ENCODE measurements at places on chromosomes 5 and 9.

DNA sequence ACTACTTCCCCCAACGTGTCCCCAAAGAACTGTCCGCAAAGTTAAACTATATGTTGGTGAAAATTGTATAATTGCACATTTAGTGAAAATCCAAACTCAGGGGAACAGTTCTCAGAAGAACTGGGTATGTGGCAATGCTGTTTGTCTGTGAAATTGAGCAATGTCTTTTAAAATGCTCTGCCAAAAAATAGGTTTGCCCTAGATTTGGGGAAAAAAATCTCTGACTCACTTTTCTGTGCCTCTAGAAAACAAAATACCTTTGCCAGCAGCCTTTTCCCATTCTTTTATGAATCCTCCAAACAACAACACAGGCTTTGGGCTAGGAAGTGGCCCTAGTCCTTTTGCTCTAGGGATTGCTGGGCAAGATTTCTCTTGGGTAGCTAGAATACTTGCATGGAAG, 37.4 kb upstream of the ZNF608 start:
- DNase-seq: no peak

DNA sequence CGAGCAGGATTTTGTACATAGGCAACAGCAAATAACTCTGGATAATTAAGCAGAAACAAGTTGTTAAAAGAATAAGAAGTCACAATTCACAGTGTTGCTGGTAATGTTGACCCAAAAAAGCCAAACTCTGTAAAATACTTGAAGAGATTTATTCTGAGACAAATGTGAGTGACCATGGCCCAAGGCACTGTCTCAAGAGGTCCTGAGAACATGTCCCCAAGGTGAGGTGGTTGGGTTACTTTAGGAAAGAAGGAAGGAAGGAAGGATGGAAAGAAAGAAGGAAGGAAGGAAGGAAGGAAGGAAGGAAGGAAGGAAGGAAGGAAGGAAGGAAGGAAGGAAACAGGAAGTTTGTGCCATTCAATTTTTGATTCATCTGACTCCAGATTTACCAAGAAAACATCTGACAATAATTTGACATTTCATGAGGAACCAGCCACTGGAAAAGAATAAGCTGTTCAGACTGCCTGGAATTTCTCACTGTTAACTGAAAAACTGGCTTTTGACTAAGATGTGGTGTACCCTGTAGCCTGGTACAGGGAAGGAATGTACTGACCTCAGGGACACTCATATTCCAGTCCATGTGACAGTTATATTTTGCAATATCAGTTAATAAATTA, 295.9 kb upstream of the TNC start:
- no peak for DNase-seq

GRCh38 chr9:70256123-70256551, 2.6 kb upstream of the SMC5 start:
- DNase-seq: no peak

DNA sequence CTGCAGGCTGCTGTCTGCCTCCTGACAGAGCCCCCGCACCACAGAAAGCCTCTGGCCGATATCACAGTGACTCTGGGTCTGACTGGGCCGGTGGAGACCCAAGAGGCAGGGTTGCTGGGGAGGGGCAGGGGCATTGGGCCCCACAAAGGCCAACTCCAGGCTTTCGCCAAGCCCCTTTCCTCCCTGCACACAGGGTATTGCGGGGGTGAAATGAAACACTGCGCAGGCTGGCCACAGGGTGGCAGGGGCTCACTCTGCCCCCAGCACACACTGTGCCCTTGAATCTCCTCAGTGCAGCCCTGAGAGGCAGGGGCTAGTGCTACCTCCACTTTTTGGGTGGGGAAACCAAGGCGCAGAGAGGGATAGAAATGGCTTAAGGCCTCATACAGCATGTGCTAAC, 44.6 kb downstream of the BARX1 start:
- no peak for DNase-seq

DNA sequence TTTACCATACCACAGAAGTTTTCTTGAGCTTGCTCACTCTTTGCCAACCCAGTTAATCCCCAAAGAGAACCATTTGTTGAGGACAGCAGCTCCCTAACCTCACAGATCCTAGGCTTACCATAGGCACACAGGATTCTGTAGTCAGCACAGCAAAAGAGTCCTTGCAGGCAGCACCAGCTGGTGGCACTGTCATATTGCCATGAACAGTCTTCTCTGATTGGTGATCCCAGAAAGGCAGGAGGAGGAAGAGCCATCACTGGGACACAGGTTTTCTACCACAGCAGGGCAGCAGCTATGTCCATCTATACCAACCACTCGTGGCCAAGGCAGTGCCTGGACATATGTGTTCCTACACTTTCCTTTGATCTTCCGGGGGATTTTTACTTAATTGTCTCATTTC, 297.1 kb upstream of the CD180 start:
- DNase-seq: no peak

- no peak for DNase-seq
Observed at GRCh38 chr5:127826011-127826410, 122.8 kb downstream of the CCDC192 start.

DNA sequence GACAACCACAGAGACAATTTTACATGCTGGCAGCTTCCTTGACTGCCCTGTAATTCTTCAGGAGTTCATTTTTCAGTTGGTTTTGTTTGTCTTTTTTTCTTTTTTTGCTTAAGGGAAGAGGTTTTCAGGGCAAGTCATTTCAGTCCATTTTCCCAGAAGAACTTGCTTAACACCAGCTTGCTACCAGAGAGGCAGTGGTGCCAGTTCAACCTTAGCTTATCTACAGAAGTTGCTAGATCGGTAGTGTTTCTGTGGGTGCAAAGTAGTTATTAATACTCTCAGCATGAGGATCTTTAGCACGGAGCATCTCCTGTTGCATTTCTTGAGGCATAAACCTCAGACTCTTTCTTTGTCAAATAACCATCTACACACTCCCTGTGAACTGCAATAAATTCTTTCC, 1.1 kb downstream of the SPEF2 start:
- DNase-seq: no peak

DNA sequence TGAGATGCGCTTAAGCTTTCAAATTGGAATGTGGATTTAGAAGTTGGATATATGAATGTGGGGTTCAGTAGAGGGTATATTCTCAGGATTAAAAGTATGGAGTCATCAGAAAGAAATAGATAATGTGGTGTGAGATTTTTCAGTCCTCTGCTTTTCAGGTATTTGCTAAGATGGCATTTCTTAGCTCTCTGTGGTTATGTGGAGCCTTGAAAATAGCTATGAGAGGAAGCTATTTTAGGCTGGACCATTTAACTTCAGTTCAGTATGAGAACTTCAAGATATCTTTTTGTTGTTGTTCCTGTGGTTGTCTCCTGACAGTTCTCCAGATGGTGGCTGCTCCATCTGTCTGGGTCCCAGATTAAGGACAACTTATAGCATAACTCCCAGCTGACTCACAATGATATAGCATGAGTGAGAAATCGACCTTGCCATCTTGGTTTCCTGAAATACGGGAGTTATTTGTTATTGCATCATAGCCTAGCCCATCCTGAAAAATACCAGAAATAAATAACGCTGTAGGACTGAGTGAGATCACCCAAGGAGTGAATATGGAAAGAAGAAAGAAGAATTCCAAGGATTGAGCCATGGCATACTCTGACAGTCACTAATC, 461.5 kb downstream of the ANXA1 start:
- no peak for DNase-seq

DNA sequence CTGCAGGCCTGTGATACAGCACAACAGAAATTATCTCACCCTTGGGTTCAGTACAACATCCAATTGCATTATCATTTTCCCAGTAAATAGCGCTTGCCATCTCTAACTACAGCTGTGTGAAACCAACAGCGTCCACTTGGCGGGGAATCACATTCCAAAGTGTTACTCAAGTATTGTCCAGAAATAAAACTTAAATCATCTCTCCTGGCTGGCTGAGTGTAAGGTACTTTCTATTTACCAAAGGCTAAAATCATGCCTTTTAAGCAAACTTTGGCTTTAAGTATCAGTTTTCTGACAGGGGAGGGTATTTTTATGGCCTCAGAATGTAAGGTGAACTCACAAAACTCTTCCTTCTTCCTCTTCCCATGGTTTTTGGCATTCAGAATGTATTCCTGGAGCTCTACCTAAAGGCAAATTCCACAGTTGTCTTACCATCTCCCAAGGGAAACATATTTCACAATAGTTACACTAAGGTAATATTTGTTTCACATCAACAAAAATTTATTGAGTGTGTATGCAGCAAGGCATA, 205.6 kb upstream of the MPDZ start:
- DNase-seq: no peak

DNA sequence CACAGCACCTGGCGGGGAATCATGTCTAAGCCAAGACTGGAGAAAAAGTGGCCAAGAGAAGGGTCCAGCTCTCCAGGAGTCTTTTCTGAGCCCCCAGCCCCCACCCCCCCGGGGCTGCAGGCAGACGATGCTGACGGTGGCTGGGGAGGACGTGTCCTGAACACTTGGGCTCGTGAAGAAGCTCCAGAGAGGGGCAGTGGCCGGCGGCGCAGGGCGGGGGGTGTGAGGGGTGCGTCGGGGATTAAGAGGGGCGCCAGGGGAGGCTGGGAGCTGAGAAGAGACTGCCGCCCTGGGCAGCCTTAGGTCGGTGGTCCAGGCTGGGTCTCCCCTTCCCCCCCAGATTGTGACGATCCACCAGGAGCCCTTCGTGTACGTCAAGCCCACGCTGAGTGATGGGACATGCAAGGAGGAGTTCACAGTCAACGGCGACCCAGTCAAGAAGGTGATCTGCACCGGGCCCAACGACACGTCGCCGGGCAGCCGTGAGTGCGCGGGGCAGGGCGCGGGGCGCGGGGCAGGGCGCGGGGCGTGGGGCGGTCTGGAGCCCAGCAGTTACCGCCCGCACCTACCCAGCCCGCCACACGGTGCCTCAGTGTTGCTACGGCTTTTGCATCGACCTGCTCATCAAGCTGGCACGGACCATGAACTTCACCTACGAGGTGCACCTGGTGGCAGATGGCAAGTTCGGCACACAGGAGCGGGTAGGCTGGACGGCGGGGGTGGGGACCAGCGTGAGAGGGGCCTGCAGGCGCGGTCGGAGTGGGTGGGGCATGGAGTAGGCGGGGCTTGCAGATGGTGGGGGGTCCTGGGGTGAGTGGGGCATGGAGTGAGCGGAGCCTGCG, 8.9 kb downstream of the LRRC26 start:
- DNase-seq: no peak

- DNase-seq: no peak
Observed at GRCh38 chr5:117263231-117263630, 688.6 kb upstream of the SEMA6A start.

DNA sequence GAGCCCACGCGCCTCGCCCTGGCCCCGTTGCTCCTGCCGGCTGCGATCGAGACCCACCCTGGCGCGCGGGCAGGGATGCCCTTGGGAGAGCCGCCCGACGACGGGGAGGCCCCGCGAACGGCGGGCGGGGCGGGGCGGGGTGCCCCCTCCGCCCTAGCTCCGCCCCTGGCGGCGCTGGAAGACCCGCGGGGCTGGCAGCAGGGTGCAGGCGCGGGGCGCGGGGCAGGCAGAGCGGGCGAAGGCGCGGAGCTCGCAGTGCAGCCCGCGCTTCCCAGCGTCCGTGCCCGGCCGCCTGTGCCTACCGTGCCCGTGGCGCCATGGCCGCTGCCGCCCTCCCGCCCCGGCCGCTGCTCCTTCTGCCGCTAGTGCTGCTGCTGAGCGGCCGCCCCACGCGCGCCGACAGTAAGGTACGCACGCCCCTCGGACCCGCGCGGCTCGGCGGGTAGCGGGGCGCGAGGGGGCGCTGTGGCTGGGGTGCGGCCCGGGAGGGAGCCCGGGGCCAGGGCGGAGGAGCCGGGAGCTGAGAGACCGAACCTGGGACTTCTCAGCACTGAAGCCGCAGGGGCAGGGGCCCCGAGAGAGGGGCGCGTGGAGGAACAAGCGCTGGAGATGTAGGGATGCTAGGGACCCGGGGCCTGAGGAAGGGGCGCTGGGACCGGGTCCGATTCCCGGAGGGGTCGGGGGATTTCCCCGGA, at the start of gene OLFML2A:
Gene OLFML2A (plus strand): TSS at position 180 of the 695 bp plus-strand sequence. CDS start 138 bp downstream, at position 318.
- no peak for DNase-seq

DNA sequence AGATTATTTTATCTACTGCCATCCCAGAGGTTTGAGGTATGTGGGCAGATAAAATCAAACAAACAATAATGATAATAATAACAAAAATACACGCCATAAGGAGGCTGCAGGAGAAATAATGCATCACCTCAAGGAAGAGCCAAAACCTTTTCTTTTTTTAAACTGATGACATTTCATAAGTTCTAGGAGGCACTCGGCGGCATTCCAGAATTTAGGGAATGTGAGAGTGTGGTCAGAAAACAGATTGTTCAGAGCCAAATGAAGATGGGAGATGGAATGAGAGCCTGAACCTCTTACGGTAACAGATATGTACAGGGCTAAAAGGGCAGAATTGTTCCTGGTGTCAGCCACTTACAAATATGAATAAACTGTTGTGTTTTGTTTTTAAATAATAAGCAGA, 615.0 kb upstream of the CHD1 start:
- no peak for DNase-seq

DNA sequence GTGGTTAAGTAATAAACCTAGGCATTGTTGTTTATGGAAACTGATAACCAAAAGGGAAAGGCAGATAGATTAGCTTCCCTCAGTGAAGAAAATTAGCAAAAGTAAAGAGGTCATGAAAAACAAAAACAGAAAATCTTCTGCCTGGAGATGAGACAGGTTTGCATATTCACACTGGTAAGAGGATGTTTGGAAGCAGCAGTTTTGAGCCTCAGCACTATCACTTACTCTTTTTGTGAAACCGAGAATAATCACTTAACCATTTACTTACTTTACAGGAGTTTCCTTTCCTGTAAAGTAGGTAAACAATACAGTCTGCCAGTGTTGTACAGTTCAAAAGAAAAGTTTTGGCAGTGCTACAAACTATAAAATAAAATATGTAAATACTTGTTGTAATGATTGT, 35.5 kb upstream of the EMB start:
- DNase-seq: no peak

- no peak for DNase-seq
Observed at GRCh38 chr5:146641941-146642340, 126.0 kb upstream of the GPR151 start.

DNA sequence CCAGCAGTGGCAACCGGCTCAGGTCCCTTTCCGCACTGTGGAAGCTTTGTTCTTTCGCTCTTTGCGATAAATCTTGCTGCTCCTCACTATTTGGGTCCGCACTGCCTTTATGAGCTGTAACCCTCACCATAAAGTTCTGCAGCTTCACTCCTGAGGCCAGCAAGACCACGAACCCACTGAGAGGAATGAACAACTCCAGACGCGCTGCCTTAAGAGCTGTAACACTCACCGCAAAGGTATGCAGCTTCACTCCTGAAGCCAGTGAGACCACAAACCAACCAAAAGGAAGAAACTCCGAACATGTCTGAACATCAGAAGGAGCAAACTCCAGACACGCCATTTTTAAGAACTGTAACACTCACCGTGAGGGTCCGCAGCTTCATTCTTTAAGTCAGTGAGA, 103.5 kb downstream of the GLIS3 start:
- no peak for DNase-seq

GRCh38 chr5:32991421-32991815, 280.3 kb downstream of the NPR3 start:
- DNase-seq: no peak

DNA sequence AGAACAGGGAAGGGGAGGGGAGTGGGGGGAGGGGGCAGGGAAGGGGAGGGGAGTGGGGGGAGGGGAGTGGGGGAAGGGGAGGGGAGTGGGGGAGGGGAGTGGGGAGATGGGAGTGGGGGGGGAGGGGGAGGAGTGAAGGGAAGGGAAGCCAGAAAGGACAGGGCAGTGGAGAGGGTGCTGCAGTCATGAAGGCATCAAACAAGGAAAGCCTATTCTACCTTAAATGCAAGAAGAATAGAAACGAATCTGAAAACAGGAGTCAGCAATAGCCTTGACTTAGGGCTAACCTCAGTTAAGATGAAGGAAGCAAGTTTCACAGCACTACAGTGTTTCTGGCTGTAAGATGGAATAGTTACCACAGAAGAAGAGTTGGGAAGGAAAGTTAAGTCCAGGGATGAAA, 59.5 kb downstream of the CAMSAP1 start:
- no peak for DNase-seq
